ENCODE measurements at places on chromosomes 11 and 22. TPM values are rescaled to one million over a fixed set of nuclear protein-coding genes. Genes with fewer than 3 reads are reported as not detected.

TCP11L1 gene
- 42.0 TPM for total RNA-seq

DNA sequence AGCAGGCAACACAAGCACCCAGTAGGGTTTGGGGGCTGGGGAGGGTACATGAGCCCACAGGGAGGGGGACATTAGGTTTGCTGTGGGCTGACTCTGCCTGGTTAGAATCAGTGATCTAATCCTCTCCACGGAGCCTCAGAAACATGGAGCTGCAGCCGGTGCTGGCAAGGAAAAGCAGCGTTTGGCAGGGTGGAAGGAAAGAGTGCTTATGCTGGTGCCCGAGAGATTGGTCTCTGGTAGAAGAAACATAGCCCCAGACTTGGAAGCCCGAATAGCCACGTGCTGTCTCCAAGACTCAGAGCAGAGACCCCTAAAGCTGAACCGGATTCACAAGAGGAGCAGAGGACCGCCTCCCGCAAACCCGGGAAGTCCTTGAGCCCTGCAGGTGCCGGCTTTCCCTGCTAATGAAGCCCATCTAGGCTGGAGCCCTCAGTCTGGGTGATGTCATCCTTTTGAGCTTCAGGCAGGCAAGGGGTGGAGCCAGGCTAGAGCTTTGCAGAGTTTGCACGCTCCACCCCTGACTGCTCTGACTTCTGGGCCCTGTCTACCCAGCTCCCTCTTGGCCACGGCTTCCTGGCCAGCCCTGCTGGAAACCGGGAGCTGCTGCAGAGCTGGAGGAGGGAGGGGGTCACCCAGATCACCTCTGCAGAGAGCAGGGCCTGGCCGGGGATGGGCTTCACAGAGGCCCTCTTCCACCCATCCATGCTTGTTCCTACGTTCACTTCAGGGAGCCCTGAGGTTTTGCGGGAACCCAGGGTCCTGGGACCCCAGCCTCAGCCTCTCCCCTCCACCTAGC is 35.0 kb upstream of the JAM3 start:
- peak; percentile 66 for DNase-seq

GRCh38 chr11:77151804-77152509 is 23.9 kb downstream of the MYO7A start:
- DNase-seq = peak; percentile 8

DNA sequence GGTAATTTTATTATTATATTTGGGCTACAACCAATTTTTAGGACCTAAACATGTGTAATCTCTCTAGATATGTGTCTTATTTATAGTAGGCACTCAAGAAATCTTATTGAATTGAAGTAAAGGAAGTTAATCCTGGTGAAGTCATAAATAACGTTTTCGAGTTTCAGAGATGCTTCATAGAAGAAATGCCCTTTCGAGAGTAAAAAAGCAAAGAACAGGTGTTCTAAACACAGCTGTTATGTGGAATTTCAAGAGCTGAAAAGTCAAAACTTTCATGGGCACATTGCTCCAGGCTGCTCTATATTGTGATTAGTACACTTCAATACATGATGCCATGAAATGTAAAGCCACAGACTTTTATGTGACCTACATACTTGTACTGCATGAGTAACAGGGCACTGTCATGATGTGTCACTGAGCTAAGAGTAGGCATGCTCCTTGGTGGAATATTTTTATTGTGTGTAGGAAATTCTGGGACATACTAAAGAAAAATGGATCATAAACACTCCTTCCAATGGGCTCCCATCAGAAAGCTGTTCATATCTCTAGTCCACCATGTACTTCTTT is 7.2 kb upstream of the ELMOD1 start:
- peak; percentile 61 for DNase-seq

- DNase-seq = no peak
Observed at GRCh38 chr11:133992121-133992520, 35.4 kb upstream of the IGSF9B start.

GRCh38 chr11:31817054-31817620 is 6.0 kb upstream of the PAX6 start:
- peak; percentile 17 for DNase-seq

GRCh38 chr22:23868580-23868979 is 10.9 kb downstream of the SLC2A11 start:
- DNase-seq = no peak

DNA sequence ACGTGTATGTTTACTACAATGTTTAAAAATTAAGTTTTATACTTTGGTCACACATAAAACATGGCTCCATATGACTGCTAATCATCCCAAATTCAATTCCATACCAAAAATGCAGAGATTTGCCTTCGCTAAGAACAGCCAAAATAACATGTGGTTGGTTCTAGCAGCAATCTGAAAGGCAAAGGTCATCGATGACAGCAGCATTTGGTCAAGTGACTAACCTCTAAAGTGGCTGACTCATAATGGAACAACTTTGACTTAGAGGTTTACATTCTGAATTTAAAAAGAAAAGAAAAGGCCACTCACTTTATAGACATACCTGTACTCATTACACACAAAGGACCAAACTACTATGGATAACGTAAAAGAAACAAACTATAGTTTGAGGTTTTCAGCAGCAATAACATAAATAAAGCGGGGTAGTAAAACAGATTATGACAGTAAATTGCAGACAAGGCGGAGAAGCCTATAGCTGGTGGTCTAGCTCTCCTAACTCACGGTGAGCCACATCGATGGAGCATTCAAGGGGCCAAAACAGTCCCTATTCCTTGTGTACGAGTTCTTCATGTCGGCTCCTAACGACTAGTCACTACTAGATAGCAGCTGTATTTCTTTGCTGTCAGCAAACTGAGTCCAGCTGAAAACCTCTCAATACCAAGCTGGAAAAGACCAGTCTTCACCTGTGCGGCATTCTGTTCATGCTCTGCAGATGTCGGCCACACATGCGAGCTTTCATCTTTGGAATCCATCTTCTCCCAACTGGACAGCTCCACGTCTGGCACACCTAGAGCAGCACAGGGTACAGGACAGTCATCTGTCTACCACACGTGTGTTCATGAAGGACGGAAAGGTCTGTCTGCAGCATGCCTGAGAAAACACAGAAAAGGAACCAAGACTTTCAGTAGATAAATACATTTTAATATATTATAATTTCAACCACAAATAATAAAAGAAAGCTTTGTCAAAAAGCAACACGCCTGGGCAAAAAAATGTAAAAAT is 42.1 kb downstream of the PRDM10 start:
- DNase-seq = peak; percentile 84

Measured in mammary epithelial cell (primary cell).